ENCODE measurements at places on chromosomes 2 and 18. TPM values are rescaled to one million over a fixed set of nuclear protein-coding genes. Genes with fewer than 3 reads are reported as not detected.

GRCh38 chr2:237208373-237209260 is 122.9 kb downstream of the COPS8 start:
- peaks cover 32% of the 10 kb centered on the region for H3K27me3 ChIP-seq
- no peak overlapping the region for H3K27ac ChIP-seq
- DNase-seq: no peak
- no peaks in the 10 kb centered on the region for H3K4me1 ChIP-seq

GRCh38 chr2:118032169-118033013 is 18.5 kb upstream of the CCDC93 start:
- H3K27me3 ChIP-seq: no peaks in the 10 kb centered on the region
- H3K4me1 ChIP-seq: no peaks in the 10 kb centered on the region
- no peaks in the 10 kb centered on the region for H3K36me3 ChIP-seq
- H3K4me3 ChIP-seq: no peak overlapping the region

DNA sequence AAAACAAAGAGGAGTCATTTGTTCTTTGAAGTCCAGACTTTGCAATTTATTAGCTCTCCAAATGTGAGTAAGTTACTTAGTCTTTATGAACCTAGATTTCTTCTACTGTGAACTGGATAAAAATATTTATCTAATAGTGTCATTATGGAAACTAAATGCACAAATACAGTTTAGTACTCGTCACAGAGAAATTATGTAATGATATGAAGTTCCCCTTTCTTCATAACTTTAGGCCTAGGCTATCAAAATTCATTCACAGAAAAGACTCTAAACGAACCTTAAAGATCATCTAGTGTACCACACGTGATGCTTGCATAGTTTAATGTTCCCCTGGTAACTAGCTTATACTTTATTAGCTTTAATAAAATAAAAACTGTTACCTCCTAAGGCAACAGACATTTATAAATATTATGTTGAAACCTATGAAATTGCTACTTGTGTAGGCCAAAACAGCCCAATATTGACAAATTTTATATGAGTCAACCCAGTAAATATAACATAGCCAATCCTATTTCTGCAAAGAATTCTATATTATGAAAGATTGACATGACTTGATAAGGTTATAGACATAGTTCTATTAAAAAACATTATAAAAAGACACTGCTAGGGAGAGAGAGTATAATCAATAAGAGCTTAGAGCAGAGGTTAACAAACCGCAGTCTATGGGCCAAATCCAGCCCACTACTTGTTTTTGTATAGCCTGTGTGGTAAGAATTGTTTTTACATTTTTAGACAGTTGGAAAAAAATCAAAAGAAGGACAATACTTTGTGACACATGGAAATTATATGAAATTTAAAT is 44.9 kb upstream of the ITPRID2 start:
- DNase-seq: no peak
- no peaks in the 10 kb centered on the region for H3K36me3 ChIP-seq

DLX2 gene
- not detected for total RNA-seq

Data from esophagus squamous epithelium (tissue), 5 donors.